ENCODE measurements at places on chromosomes 3 and 15.

GRCh38 chr3:53300826-53301225, 45.0 kb upstream of the TKT start:
- no peak for DNase-seq

- no peak for DNase-seq
Observed at GRCh38 chr3:152860736-152861135, 25.8 kb downstream of the P2RY1 start.

DNA sequence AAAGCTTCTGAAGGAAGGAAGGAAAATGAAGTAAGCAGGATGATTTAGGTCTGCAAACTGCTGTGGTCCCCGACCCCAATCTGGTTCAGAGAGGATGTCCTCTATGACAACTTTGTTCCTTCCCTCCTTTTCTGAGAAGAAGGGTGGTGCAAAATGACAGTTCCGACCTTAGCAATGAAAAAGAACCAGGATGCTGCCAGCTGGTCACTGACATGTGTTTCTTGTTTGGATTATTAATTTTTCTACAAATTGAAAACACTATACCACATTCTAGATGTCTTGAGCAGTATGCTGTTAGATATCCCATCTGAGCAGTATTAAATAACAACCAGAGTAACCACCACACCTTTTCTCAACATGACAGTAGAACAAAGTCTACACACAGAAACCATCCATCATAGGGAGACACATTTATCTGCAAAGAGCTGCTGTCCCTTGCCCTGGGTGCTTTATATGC, 27.5 kb downstream of the CDCP1 start:
- no peak for DNase-seq

DNA sequence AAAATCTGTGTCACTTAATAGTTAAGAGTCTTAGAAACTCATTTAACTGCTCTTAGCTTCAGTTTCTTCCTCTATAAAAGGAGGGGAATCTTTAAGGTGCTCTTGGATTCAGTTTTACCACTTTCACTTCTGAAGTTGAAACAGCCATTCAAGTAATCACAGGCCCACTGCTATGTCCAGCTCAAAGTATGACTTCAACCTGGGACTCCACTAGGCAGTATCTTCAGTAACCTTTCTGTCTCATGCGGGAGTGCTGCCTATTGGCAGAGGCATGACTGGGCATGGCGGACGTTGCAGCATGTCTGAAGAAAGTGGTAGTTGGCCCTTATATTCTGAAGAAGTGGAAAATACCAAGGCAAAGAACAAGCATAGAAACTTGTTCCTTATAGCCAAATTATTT, 92.3 kb downstream of the DHX30 start:
- no peak for DNase-seq

- peak; percentile 30 for DNase-seq
Observed at GRCh38 chr3:5187920-5188418, 462 bp downstream of the EDEM1 start.

GRCh38 chr15:89489376-89489775, 7.0 kb downstream of the RHCG start:
- no peak for DNase-seq

All from stimulated activated CD8-positive, alpha-beta memory T cell treated with anti-CD3 and anti-CD28 coated beads, Interleukin-2, amount 100 ng/mL, for 1 hour (primary cell).